NK-92 treated with Interleukin-12 subunit alpha and Interleukin-12 subunit beta, amount 100 ng/mL, for 24 hours (cell line): ENCODE measurements at places on chromosomes 1 and 21.

GRCh38 chr1:91827459-91828321, 58.3 kb downstream of the TGFBR3 start:
- no peak for DNase-seq

GRCh38 chr1:232675260-232675659, 45.3 kb upstream of the SIPA1L2 start:
- DNase-seq, result no peak

GRCh38 chr1:228120857-228121489, 11.9 kb upstream of the MRPL55 start:
- no peak for DNase-seq

GRCh38 chr1:7941437-7941793, 776 bp upstream of the TNFRSF9 start:
- no peak for DNase-seq

DNA sequence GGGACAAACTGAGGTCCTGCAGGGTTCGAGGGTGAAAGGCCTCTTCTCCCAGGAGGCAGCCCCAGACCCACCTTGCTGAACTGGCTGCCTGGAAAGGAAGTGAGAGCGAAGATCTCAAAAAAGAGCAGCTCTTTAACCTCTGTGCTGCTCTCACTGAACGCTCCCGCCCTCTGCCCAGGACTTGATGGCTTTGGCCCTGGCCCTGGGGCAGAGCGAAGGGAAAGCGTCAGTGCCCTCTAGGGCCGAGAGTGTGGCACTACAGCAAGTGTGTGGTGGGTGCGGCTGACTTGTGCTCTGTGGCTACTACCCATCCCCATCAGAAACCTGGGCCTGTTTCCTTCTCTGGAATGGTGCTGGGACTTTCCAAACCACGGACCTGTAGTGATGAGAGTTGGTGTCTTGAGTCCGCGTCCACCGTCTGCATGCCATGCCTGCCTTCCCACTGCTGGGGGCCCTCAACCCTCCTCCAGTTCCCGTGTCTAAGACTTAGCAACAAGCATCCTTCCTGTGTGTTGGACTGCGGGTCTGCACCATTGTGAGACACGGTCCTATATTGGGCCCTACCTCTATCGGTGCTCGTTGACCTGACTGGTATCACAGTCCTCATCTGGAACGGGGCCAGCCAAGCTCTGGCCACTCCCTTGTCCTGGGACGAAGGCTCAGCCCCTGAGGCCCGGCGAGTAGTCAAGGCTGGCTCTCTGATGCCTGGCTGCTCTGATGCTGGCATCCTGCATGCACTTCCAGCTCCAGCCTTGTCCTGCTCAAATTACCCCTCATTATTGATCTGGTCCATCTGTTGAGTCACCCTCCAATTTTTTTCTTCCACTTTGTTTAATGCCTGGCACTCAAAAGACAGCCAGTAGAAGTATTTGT, 180.3 kb downstream of the DISC1 start:
- DNase-seq, result no peak

DNA sequence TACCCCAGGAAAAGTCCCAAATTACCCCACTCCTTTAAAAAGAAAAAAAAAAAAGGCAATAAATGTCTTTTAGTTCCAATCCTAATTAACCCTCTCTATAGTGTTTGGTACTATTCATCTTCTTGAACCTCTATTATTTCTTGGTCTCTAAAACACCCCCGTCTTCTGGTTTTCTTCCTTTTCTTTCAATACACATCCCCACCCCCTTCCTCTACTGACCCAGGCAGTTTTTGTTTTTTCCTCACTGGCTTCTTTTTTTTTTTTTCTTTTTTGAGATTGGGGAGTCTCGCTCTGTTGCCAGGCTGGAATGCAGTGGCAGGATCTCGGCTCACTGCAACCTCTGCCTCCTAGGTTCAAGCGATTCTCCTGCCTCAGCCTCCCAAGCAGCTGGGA, 26.1 kb downstream of the EGLN1 start:
- no peak for DNase-seq

DNA sequence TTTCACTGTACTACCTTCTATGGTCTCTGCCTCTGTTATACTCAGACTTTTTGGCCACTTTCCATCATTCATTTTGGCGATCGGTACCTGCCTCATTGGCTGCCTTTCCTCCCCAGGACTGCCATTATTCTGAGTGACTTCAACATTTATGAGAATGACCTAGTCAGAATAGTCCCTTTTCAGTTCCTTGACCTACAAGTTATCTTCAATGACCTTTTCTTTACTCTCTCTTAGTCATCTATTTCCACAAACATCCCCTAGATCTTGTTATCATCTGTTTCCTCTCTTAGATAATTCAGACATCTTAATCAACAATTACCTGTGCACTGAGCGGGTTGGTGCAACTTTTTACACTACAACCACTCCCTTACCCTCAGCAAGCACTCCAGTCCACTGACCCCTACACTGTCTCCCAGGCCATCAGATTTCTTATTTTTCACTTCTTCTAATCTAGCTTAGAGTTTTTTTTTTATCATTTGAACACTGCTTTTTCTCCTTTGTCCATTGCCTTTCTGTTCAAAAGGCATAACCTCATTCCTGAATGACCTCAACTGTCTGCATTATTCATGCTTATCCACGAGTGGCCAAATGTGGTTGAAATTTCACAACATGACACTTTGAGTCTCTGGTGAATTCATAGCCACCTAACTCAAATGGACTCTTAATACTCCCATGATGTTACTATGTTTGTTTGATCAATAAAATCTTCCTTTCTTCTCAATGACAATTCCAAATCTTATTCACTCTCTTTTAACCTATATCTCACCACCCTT, 112.7 kb downstream of the HMCN1 start:
- no peak for DNase-seq

DNA sequence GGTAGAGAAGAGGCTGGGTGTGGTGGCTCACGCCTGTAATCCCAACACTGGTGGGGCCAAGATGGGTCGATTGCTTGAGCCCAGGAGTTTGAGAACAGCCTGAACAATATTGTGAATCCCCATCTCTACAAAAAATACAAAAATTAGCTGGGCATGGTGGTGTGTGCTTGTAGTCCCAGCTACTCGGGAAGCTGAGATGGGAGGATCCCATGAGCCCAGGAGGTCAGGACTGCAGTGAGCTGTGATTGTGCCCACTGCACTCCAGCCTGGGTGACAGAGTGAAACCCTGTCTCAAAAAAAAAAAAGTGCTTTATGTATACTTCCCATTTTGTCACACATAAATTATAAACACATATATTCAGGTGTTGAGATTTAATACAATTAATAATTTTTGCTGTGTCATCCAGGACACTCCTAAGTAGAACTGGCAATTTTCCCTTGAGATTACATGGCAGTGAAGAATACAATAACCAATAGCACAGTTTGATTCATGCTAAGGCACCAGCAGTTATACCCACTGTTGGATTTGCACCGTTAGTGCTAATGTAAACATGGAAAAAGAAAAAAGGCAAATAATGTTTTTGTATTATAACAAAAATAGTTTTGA, 15.5 kb downstream of the GABPB2 start:
- no peak for DNase-seq

GRCh38 chr21:19141511-19141910, 737.9 kb upstream of the TMPRSS15 start:
- no peak for DNase-seq
